ENCODE measurements at places on chromosomes 7 and 10.

DNA sequence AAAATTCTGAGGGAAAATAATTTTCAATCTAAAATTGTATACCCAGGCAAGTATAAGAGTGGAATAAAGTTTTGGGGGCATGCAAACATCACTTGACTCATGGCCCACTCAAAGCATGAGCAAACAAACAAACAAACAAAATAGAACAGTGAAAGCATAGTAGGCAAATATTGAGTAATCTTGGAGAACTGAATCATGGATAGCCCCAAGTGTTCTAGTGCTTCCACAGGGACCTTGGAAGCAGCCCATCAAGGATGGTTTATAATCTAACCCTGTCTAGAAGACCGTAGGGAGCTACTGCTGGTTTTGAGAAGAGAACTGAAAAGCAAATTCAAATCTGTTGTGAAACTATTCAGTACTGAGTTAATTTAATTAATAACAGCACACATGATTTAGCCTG is 22.1 kb downstream of the POLR3A start:
- DNase-seq = no peak

GRCh38 chr7:155384751-155385150 is 73.2 kb upstream of the EN2 start:
- no peak for DNase-seq

DNA sequence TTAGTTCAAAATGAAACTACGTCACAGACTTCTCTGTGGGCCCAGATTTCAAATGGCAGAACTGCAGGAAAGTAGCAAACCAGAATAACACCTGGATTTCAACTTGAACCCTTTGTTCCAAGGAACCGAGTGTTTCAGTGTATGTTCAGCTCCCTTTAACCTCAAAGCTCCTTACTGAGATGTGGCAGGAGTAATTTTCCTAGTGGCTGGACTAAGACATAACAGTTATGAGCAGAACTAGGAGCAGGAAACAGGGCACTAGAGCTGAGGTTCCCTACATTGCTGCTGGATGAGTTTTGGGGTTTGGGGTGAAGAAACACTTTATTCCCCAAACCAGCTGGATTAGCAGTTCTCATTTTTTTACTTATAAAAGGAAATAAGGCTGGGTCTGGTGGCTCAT is 50.1 kb downstream of the NSUN6 start:
- no peak for DNase-seq

DNA sequence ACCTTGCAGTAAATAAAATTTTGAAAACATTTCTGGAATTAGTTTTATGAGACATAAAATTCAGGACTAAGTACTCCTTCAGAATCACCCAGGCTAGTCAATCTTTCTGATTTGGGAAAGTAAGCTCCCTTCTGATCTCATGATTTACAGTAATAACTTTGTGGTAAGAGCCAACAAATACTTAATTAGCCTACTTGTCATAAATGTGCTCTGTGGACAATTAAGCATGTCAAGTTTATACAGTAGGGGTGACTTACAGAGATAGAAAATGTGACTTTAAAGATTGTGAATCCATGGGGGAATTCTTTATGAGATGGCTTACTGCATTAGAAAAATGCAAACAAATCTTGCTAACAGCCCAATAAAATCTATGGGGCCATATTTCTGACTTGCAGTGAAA is 616.9 kb upstream of the GHITM start:
- no peak for DNase-seq

DNA sequence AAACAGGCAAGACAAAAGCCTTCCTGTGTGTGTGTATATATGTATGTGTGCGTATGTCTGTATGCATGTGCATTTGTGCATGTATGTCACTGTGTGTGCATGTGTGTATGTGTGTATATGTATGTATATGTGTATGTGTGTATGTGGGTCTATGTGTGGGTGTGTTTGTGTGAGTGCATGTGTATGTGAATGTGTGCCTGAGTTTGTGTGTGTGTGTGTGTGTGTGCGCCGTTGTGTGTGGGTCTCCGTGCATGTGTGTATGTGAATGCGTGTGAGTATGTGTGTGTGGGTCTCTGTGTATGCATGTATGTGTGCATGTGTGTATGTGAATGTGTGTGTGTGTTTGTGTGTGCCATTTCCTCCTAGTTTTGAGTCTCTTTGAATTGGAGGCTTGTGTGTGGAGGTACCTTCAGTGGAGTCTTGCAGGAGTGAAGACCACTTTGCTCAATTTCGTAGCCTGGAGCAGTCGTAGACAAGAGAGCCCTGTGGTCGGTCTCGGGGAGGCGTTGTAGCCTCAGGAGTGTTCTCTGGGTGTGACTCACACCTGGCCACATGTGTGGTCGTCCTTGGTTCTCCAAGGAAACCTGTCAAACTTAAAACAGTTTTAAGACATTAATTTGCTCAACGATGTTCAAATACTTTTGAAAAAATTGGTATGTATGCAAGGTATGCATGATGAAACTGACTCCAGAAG is 28.1 kb downstream of the INPP5A start:
- DNase-seq = no peak

DNA sequence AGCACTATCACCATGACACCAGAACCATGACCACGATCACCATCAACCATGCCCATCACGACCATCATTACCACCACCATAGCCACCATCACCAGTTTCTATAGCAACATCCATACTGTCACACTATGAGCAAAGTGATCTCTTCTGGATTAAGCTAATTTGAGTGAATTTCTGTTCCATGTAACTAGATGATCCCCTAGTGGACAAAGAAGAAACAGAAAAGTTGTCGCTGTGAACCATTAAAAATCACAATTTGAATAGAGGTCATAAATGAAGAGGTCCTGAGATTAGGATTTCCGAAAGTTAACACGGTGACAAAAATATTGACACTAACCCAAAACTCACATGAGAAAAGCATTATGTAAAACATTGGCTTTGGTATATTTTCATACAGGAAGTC is 77.6 kb downstream of the CLRN3 start:
- no peak for DNase-seq

GRCh38 chr7:97024209-97025129 is at the start of gene DLX5:
TSS of gene DLX5 (minus strand) at chr7:97024831. CDS start at chr7:97024623, 208 bp downstream.
- no peak for DNase-seq

DNA sequence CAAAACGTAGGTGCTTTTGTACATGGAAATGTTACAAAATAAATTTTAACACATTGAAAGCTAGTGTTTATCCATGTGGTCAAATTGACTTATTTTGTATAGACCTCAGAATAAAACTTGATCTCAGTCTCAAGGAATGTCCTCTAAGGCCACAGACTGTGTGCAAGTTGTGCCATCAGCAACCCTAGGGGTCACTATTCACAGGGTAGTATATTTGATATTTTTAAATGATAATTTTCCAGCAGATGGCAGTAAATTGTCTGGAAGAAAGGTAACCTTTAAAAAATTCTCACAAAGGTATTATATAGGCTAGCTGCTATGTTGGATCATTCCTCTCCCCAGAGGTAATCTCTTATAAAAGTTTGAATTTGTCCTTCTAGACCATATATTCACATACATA is 12.9 kb upstream of the SNX10 start:
- DNase-seq = no peak

DNA sequence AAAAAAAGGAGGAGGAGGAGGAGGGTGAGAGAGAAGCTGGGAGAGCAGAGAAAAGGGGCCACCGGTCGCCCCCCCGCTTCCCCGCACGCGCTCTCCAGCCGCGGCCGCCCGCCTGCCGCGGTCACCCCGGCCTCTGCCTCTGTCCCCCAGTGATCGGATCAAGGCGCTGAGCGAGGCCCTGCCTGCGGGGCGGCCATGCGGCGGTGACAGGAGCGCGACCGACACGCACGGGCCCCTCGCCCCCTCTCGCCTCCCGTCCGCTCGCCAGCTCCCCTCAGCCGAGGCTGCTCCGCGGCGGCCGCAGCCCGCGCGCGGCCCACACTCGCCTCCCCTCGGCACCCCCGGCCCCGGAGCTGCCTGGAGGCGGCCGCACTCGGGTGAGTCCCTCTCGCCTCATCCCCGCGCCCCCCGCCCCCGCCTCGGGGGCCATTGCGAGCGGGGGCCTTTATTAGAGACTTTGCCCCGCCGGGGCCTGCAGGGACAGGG is at the start of gene GTF2I:
Gene GTF2I, plus strand, starts transcription at position 27 of the 486 bp plus-strand sequence. CDS start 31,411 bp downstream, outside the sequence.
- DNase-seq = no peak

GRCh38 chr10:91049988-91050360 is 129.1 kb upstream of the ANKRD1 start:
- no peak for DNase-seq

GRCh38 chr10:63197344-63198092 is 64.4 kb downstream of the NRBF2 start:
- DNase-seq = no peak

DNA sequence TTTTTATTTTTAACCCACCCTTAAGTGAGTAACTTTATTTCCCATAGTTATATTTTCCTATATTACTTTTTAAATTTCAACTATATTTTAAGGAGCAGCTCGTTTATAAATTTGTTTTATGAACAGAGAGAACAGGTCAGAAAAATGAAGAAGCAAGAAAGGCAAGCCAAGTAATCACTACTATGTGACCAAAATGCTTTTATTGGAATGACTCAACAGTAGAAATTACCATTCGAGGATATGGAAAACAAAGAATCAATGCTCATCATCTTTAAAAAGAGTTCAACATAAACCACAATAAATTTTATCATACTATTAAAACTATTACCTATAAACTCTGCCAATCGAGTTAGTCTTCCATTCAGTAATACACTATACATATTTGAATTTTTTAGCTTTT is 7.6 kb downstream of the HERC4 start:
- DNase-seq = no peak

DNA sequence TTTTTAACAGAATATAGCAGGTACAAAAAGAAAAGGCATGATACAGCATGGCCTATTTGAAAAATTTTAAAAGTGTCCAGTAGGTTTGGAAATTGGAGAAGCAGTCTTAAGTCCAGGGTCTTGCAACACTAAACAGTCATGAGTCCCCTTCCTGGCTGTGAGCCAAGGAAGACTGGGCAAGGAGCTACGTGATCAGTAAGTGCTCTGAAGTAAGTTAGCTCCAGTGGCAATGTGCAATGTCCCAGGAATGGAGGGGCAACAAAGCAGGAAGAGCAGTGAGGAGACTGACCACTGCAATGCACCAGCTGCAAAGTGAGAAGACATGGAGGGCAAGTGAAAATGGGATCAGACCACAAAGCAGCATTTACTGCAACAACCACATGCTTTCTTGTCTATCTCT is 72.9 kb upstream of the GRID1 start:
- no peak for DNase-seq

DNA sequence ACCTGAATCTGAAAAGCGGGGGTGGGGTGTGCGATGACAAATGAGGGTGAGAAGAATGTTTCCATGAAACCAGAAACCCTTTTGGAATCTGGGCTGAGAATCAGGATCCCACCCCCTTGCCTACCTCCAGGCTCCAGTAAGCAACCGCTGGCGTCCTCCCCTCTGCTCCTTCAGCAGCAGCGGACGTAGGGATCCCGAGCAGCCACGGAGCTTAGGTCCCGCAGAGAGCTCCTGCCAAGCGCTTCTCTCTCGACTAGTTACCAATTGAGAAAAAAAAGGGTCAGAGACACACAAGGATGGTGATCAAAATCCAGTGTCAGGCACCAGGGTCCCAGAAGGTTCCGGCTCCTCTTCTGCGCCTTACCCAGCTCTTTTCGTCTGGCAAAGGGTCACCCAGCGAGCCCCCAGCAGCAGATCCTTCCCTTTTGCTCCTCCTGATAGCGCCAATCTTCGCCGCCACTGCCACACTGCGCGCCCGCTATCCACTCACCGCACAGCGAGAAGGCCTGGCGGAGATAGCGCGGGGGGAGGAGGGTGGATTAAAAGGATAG is 733.5 kb downstream of the ZWINT start:
- no peak for DNase-seq

GRCh38 chr7:127689194-127689772 is 37.3 kb downstream of the SND1 start:
- DNase-seq = no peak
